ENCODE measurements at places on chromosomes 7 and 10.

- no peak for DNase-seq
These were observed 312.4 kb downstream of the CALN1 start for GRCh38 chr7:72099784-72100183.

GRCh38 chr7:123787220-123788007, 38.6 kb upstream of the WASL start:
- DNase-seq, result no peak

GRCh38 chr7:54888734-54889082, 129.7 kb upstream of the SEC61G start:
- DNase-seq, result no peak

DNA sequence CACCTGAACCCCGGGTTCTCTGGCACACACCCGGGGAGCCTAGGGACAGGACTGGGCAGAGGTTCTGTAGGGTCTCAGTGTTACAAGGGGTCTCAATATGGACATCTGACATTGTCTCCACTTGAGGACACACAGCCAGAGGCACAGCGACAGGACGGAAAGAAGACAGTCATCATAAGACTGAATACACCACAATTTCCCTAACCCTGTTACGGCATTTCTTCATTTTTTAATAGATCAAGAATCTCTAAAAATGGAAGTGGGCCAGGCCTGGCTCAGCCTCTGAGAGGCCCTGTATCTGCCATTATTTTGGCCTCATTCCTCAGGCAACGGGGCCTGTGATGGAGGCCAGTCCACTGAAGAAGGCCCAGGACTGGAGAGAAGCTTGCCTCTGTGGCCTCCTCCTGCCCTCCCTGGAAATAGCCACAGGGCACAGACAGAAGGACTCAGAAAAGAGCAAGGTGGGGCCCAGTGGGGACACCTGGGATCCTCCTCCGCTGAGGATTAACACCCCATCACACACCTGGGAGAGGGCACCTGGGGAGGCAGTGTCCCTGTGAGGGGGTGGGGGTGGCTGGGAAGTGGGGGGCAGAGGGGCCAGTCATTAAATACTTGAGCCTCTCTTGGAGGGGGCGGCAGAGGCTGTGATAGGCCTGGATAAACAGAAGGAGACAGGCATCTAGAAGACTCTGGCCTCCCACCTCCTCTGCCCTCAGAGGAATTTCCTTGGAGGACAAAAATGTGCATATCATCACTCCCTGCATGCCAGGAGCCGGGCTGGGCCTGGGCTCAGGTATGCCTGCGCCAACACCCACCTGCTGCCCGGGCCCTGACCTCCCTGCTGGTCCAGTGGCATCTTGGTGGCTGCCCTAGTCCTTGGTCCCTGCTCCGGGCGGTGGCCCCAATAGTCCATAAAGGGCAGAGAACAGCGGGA, 8.0 kb downstream of the SPOCK2 start:
- no peak for DNase-seq

DNA sequence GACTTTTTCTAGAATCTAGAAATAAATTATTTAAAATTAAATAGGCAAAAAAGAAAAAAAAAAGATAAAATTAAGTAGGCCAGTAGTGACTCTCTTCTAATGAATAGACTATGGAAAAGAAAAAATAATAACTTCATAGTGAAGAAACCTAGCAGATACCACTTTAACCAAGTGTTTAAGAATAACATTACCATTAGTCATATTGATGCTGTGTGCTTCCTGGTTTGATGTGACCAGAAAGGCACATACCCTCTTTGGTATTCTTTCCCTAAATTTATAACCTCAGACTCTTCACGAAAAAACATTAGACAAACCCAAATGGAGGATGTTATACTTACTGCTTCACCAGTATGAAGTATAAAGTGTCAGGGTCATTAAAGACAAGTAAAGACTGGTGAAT, 42.6 kb downstream of the KIF20B start:
- DNase-seq, result no peak

- DNase-seq, result no peak
These were observed 1.2 kb downstream of the HSPA14 start for GRCh38 chr10:14839305-14839695.

DNA sequence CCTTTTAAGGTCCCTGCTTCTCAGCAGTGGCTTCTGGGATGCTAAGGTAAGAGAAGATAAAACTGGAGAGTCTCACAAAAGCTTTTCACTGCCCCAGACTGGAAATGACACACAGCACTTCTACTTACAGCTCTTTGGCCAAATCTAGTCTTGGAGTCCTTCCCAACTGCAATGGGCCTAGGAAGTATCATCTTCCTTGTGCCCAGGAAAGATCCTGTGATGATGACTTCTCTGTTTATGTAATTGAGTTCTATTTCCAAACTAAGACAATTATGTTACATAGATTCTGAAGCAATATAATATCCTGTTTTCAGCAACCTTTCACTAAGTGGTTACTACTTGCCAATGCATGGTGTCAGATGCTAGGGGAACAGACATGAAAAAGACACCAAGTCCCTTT, 234.1 kb downstream of the PTEN start:
- no peak for DNase-seq

GRCh38 chr10:121959671-121960070, 15.3 kb downstream of the NSMCE4A start:
- no peak for DNase-seq

DNA sequence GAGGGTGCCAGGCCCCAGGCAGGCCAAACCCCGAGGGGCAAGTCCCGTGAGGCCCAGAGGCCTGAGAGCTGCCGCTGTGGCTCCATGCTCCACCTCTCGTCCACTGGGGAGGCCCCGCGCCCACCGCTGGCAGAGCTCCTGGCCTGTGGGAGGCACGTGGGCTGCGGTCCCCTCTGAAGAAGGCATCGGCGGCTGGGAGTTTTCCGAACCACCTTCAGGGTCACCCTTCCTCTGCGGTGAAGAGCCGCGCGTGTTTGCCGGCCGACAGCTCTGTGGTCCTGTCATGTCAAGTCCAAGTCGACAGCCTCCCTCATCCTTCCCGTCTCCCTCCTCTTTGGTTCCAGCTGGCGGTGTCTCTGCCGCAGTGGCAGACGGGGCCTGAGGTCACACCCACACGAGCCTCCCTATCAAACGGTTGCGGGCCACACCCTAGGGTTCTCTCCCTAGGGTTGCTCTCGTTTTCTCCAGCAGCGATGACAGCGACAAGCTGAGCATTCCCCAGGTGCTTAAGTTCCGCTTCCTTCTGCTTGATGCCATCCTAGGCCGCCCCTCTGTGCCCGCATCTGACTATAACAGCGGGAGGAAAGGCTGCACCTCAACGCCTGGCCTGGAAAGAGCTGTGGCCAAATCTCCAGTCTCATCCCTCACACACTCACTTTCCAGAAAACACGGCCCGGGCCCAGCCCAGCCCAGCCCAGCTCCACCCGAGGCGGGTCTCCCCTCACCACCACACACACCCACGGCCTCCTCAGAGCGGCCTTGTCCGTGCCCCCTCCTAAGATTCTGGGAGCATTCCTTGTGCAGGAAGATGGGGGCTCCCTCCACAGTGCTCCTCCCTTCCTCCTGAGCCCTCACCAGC, 185.0 kb downstream of the ELFN1 start:
- no peak for DNase-seq

All from germinal center (tissue), 1 donor.